Activated T-cell treated with anti-CD3 and anti-CD28 coated beads for 24 hours (primary cell): ENCODE measurements at places on chromosomes 1 and 21.

- DNase-seq: no peak
Measured at GRCh38 chr1:110123224-110123623, 11.0 kb downstream of the UBL4B start.

DNA sequence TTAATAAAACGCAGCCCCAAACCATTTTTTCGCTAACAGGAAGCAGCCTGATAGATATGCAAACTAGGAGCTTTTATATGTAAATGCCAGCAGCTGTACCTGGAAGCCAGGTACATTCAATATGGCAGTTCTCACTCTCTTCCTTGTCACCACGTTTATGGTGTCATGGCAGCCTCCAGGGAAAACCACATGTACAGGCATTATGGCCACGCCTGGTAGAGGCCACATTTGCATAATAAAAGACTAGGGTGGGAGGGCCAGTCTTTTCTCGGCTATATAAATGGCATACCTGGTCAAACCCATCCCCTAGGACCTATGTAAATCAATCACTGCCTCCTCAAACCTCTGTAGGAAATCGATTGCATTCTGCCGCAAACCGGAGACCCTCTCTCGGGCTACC lies 247.5 kb downstream of the NEGR1 start:
- no peak for DNase-seq

GRCh38 chr1:156549390-156549789 lies 23.0 kb downstream of the IQGAP3 start:
- no peak for DNase-seq

DNA sequence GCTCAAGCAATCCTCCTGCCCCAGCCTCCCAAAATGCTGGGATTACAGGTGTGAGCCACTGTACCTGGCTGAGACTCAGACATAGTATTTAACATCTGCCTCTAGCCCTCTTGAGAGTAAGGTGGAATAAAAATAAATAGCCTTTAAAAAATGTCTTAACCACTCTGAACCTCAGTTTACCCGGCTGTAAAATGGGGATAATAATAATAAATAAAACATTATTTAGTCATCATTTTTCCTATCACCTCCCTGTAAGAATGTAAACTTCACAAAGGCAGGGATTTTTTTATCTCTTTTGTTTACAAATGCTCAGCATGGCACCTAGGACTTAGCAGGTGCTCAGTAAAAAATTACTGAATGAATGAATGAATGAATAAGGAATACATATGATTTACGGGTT lies 17.2 kb downstream of the EPHB2 start:
- no peak for DNase-seq

DNA sequence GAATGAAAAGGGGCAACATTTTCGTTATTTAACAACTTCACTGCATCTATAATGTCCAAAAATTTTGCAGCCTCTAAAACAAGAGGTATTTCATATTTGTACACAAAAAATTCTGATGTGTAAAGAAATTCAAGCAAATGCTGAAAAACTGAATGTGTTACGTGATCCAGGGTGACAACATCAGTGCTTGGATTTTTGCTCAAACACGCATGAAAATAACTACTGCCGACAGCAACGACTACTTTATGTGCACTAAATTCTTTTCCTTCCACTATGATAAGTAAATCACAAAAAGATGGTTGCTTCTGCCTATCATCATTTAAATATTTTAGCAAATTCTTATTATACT lies 53.4 kb upstream of the ASPM start:
- DNase-seq: no peak

DNA sequence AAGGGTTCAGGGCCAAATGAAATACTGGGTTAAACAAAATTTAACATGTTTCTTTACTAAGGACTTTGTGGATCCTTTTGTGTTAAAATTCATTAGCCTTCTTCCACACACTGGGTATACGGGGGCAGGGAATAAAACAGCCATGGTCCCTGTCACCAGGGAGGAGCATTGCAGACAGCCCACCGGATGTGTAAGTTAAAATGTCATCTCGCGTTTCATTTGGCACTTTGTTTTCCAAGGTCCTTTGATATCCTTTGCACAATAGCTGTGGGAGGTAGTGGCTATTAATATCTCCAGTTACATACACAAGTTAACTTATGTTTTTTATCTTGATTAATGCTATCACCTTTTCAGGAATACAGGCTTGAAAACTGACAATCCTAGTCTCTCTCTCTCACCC lies 172.7 kb downstream of the BARHL2 start:
- DNase-seq: no peak

GRCh38 chr1:101130673-101131072 lies 105.1 kb upstream of the DPH5 start:
- DNase-seq: no peak

DNA sequence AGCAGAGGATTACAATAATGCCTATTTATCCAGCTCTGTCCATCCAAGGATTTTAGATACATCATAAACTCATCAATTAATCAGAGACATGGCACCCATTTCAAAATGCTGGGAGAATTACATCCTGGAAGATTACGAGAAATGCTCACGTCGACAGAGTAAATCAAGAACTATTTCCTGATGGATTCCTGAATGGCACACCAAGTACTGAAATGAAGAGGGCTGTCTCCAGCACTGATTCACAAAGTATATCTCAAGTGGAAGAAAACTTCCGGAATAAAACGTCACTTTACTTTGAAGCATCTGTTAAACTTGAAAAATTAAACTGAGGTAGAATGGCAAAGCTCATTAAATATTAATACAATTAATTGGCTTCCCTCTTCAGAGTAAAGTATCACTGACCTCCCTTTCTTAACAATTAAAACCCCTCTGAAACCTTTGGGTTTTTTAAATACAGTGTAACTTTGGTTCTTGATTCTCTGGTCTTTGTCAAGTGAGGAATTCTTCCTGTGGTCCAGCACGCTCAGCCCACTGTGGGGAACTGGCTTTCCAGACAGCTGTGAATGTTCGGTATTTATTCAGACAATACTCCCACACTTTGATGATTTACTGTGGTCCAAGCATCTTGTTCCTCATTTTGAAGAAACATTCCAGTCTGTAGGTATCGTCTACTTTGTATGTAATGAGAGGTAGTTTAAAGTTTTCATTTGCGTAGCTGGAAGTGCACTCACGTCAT lies 288.0 kb downstream of the NFIA start:
- DNase-seq: no peak

DNA sequence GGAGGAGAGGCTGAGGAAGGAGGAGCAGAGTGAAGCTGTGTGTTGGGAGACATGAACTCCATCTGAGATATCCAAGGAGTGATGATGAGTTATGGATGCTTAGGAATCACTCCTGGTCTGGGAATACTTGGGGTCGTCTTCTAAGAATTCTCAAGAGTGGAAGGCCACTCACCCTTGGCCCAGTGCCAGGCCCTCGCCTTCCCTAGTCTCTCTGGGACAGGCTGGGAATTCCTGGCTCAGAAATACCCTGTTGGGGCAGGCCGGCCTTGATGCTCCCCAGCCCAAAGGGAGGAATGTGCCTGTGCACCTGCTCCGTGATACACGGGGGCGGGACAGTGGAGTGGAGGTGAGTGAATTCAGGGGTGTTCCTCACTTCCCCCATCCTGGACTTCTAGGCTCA lies 12.6 kb upstream of the LMNA start:
- no peak for DNase-seq

DNA sequence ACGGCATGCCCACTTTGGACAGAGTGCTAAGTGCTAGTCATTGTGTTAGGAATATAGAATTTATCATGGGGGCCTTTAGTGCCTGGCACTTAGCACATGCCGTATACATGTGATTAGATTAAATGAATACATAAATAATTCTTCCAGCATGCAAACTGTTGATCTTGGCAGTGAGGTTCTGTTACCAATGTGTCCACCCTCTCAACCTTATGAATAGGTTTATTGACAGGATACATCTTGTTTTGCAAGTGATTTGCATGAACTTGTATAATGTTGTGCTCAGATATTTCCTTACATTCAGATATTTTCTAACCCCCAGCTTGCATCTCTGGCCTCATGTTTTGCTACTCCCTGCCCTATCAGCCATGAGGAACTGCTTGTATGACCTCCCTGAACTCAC lies 60.3 kb upstream of the ZNF648 start:
- no peak for DNase-seq

DNA sequence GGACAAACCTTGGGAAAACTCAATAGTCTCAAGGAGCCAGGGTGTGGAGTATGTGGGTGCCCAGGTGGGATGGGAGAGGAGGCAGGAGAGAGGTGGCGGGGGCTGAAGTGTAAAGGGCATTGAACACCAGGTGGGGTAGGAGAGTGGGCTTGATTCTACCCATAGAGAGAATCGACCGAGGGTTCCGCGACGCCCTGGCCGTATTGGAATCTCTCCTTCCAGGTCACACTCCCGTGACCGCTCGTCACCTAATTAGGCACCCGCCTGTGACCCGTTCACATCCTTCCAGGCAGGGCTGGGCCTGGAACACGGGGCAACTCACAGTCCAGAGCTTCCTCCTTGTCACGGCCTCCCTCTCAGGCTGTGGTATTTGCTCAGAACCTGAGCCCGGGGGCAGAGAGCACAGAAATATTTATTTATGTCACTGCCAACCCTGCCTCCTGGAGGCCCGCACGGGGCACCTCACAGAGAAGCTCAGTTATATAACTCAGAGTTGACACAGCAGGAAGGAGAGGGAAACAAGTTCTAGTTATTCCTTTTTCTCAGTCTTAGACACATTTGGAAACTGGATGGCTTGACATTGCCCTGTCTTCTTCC lies 12.0 kb downstream of the NCMAP start:
- no peak for DNase-seq

GRCh38 chr1:246001142-246001836 lies 505.8 kb downstream of the SMYD3 start:
- no peak for DNase-seq

GRCh38 chr1:19889656-19890055 lies 7.5 kb downstream of the OTUD3 start:
- no peak for DNase-seq

- no peak for DNase-seq
Measured at GRCh38 chr1:55541296-55541695, 326.1 kb upstream of the USP24 start.

GRCh38 chr1:158076441-158076840 lies 83.0 kb downstream of the KIRREL1 start:
- DNase-seq: no peak

DNA sequence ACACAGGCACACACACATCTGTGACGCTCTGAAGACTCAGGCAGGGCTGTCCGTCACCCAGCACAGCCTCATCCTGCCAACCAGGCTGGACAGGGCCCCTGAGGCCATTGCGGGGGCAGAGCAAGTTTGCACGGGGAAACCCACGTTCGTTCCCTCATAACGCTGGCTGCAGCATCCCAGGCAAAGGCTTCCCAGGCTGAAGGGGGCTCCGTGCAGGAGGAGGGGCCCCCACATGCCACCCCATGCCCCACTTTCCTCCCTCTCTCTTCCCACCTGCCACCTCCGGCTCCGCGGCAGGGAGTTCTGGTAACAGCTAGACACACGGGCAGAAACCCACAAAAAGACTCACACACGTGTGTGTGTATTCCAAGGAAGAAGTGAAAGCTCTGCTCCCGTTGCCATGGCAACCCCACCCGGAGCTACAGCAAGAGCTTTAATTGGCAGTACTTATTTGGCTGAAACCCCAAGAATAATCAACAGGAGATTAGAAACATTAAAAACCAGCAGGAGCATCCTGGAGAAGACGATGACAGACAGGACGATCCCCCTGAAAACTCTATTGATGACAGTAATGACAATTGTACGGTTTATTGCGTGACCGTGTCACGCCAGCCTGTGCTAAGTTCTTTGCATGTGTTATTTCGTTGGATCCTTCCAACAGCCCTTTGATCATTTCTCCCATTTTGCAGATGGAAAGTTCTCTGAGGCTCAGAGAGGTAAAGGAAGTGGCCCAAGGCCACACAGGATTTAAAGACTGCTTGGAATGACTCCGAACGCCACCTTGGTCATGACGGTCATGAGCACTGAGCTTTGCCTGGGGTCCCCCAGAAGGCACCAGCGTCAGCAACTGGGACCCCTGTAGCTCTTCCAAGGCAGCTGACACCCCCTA lies 247.1 kb downstream of the NPHP4 start:
- no peak for DNase-seq

- DNase-seq: no peak
Measured at GRCh38 chr1:85577419-85578320, 2.9 kb upstream of the CCN1 start.
